ENCODE measurements at places on chromosomes 11 and 22.

GRCh38 chr22:43846966-43847365 is 15.3 kb downstream of the SULT4A1 start:
- no peak for DNase-seq

GRCh38 chr11:132862137-132862536 is 670.2 kb downstream of the OPCML start:
- DNase-seq = no peak

DNA sequence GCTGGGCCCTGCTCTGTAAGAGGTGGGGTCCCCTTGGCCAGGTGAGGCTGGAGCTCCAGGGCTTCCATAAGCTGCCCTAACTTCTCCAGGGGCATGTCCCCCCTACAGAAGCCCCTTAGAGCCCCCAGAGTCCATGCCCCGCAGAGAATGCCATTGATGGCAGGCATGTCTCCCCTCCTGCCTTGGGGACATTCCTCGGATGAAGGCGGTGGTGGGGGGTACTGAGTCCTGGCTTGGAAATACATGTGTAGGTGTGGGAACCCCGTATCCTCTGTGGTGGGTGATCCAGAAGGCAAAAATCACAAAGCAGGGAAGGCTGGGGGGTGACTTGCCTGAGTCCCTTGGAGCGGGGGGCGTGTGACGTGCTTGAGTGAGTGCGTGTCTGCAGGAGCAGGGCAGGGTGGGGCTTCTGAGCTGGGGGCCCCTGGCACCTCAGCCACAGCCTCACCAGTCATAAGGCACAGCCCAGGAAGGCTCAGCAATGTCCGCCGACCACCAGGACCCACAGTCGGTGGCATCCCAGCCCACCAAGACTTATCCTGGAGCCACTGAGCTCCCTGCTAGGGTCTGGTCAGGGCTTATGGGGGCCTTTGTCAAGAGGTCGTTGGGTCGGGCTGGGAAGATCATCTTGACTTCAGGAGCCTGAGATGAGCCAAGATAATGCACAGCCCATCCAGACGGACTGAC is 69.8 kb upstream of the KCNQ1OT1 start:
- DNase-seq = no peak

- peak; percentile 39 for DNase-seq
Observed at GRCh38 chr22:46737976-46738646, at the start of gene CERK. CERK (minus strand) TSS chr22:46738252; CDS start chr22:46738148, 104 bp downstream.

DNA sequence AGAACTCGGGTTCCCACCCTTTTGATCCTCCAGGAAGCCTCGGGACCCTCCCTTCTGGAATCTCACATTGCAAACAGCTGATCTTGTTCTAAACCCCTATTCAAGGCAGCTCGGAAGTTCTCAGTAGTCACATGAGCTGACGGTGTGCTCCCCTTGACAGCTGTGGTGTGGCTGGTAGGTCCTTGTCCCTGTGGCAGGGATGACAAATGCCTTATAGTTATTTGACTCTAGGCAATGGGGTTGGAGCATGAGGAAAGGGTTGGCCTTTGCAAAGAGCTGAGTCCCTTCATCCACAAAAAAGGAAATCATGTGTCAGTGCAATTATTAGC is 23.6 kb downstream of the EIF4G2 start:
- DNase-seq = no peak

DNA sequence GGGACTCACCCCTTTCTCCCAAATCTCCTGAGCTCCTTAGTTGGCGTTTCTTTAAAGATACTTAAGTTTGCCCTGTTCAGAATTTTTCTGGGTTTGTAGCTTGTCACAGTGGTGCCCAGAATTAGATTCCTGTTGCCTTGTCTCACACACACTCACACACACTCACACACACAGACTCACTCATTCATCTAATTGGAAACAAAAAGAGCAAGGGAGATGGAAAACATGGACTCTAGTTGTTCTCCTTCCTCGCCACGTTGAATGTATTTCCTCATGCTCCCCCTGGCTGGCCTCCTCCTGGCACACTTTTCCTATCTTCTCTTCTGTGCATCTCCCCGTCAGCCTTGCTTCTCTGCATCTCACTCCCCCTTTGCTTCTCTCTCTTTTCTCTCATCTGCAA is 752.3 kb downstream of the NTM start:
- DNase-seq = no peak

DNA sequence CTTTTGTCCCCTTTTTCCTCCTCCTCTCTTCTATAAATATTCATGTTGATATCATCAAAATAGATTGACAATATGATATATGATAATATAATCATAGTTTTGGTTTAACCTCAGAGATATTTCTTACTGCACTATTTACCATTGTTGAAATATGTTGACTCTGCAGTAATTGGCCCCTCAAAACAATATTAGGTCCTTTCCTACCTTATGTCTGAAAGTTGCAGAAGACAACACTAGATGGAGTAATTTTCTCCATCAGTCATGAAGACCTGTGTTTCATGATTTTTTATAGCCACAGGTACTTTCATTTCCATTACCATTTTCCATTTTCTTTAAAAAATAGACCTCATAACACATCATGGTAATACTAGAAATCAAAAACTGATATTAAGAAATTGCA is 284.4 kb downstream of the LUZP2 start:
- DNase-seq = no peak

GRCh38 chr22:28892175-28892731 is 8.9 kb downstream of the ZNRF3 start:
- no peak for DNase-seq

DNA sequence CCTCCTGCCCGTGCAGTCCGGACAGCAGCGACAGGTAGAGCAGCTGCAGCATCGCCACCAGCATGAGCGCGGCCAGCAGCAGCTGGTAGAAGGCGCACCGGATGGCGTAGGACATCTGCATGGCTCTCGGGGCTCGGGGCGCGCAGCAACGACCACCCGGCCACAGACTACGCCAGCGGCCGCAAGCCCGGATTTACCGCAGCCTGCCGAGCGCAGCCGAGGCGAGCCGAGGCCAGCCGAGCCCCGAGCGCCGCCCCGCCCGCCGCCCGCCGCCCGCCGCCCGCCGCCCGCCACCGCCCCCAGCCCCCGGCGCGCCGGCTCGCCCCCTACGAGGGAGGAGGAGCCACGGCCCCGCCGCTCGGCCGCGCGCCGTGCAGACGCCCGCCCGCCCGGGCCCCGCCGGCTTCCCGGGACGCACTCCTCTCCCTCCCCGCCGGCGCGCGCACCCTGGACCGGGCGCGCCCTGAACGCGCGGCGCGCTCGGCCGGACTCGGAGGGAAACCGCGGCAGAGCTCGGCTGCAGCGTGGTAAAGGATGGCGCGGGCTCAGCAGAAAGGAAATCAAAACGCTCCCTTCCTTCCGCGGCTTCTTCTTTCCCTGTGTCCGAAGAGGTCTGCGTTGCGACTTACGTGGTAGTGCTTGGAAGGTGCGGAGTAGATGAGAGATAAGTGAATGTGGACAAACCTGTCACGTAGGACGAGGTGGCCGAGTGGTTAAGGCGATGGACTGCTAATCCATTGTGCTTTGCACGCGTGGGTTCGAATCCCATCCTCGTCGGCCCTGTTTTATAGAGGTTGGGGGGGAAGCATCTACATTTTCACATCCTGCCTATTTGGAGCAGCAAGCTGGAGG is at the start of gene B4GAT1:
B4GAT1 (minus strand) TSS at position 205 of the 852 bp plus-strand sequence; CDS start at position 121, 84 bp downstream.
- peak; percentile 92 for DNase-seq

DNA sequence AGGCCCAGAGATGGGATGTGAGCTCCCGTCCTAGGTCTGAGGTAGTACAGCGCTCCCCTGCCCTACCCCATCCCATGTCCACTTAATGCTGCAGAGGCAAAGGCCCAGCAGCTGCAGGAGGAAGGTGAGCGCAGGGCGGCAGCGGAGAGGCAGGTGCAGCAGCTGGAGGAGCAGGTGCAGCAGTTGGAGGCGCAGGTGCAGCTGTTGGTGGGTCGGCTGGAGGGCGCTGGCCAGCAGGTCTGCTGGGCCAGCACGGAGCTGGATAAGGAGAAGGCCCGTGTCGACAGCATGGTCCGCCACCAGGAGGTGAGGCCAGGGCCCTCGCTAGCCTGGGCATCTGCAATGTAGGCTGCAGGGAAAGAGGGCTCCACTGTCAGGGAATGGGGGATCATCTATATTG is 15.2 kb downstream of the CCDC157 start:
- no peak for DNase-seq

DNA sequence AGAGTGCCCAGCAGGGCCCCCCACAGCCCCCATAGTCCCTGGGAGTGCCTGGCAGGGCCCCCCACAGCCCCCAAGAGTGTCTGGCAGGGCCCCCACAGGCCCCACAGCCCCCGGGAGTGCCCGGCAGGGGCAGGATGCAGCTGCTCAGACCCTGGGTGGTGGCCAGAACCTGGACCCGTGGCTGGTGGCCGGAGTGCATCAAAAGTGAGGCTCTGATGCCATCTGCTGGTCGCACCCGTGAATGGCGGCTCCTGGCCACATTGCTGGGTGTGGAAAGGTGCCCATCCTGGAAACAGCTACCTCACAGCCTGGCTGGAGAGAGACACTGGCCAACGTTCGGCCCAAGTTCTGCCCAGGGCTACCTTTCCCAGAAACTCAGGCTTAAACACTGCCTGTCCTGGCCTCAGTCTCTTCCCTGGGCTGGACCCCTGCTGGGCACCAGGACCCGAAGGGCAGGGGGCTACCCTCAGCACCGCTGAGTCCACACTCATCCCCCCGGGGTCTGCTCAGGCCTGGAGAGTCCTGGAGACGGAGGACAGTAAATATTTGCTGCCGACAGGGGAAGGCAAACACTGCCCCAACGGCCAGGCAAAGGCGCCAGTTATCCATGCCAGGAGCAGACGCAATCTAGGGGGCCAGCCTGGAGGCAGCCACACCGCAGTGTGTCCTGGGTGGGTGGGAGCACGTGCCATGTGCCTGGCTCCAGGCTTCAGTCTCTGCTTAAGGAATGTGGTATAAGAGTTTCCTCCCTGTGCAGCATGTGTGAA is 4.4 kb downstream of the INS start:
- DNase-seq = peak; percentile 29

- DNase-seq = no peak
Observed at GRCh38 chr11:13862845-13863392, 99.6 kb upstream of the SPON1 start.

- no peak for DNase-seq
Observed at GRCh38 chr11:75265851-75266531, 25.4 kb downstream of the TPBGL start.

DNA sequence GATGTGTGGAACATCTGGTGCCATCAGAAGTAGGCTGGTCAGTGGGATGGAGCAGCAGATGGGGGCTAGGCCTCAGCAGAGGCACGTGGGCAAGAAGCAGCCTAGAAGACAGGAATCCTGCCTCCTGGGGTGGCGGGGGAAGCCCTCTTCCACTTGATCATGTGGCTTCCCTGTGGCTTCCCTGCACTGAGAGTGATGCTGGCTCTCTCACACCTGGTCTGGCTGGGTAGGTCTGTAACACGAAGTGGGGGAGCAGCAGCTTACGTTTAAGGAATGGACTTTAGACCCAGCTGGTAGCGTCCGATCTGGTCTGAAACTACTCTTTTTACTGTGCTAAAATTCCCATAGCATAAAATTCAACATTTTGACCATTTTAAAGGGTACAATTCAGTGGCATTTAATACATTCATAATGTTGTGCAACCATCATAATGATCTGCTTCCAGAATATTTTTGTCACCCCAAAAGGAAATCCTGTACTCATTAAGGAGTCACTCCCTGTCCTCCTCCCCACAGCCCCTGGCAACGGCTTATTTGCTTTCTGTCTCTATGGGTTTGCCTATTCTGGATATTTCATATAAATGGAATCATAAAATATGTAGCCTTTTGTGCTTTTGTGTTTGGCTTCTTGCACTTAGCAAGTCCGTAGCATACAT is 21.7 kb downstream of the PTPN5 start:
- no peak for DNase-seq

DNA sequence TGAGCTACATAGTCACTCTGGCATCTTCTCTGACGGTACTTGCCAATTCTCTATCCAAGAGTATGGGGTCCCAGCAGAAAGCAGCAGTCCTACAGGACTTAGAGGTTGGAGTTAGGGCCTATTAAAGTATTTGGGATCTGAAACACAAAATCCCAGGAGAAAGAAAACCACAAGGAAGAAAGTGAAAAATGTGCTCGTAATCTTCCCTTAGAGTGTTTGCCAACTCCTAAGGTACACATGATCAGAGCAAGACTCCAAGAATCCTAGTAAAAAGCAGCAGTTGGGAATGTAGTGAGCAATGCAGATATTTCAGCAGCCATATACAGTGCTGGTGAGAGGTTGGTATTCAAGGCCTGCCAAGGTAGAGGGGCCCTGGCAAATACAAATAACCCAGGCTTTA is 71.6 kb downstream of the EXT2 start:
- DNase-seq = no peak

DNA sequence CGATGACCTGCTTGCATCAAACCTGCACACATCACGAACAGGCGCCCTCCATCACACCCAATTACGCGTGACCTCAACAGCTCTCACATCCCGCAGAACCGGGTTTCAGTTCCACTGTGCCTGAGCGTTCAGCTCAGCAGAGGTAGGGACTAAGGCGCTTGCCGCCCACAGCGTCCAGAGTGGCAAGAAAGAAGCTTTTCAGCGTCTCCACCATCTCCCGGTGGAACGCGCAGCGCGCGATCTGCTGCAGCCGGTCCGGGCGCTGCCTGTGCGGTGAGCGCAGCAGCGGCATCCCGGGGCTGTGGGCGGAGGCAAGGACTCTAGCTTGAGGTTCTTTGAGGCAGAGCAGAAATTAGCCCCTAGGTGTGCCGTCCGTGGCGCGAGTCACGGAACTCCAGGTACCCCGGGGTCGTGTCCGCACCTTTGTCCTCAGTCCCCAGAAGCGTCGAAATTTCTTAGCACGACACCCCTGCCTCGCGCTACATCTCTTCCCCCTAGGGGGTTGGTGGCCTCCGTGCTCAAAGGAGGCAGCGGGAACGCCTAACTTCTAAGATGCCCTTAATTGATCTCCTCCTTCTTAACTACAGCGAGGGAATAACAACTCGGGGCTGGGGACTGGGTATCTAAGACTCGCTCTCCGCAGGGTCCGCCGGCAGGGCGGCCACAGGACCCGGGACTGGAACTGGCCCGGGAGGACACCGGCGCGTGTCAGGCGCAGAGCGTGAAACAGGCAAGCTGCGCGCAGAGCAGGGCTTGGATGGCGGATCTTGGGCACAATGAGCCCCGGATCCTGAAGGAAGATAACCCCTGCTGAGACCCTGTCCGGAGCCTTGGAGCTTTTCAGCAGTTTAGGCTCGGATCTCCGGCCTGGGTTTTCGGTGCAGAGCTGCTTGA is 1.7 kb upstream of the CALCA start:
- DNase-seq = no peak

DNA sequence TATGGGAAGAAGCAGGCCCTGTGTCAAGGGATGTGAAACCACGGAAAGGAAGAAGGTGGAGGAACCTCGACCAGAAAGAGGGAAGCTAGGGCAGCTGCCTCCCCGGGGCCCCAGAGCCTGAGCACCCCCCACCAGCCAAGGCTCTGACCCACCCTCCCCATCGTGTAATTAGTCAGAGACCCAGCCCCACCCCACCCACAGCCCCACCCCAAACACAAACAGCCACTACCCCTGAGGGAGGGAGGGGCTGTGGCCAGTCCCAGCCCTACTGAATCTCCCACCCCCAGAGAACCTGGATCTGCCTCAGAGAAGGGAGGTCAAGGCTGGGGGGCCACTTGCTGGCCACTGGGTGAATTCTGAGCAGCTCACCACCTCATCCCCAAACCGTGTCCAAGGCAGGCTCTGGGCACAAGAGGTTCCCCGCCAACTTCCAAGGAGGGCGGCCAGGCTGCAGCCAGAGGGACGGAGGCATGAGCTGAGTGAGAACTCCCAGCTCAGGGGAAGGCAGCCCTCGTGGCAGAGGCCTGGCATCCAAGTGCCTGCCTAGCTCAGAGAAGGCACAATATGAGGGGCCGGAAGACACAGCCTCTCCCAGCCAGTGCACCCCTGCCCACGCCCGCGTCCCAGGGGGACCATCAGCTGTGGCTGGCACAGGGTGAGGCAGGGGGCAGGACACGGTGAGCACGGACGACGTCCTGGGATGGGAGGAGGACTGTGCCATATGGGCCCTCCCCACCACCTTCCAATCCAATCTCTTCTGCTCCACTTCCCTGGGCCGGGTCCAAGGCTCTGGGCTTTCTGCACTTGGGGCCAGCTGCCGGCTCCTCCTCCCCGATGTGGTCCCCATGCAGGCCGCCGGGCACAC is 2.7 kb downstream of the PLXNB2 start:
- no peak for DNase-seq

Measured in fibroblast of the conjunctiva (primary cell).